GM12864 (cell line): ENCODE measurements at places on chromosomes 12 and 14.

DNA sequence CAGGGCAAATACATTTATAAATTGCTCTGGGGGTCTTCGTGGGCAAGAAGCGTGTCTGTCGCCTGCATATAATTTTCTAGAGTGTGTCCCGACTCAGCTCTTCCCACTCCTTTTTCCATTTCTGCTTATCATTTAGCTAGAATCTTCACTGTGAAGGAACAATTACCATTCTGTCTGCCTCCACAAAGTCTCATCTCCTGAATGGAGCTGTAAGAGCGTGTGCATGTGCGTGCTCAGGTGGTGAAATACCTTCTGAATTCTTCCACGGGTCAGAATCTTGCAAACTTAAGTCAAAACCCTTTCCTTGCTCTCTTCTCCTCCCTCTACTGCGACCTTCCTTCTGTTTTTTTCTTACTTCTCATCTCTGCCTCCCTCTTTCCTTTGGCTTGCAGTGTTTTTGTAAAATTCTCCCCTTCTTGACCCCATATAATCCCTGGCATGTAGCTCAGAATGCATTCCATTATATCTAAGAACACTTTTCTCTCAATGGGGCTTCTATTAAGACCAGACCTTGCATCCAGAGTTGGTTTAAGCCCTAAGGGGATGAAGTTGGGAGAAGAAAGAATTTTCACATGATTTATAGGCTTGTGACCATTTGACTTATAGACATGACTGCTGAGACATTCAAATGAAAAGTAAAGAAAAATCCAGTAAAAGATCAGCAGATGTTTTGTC, 25.0 kb upstream of the GSG1 start:
- DNase-seq = no peak

DNA sequence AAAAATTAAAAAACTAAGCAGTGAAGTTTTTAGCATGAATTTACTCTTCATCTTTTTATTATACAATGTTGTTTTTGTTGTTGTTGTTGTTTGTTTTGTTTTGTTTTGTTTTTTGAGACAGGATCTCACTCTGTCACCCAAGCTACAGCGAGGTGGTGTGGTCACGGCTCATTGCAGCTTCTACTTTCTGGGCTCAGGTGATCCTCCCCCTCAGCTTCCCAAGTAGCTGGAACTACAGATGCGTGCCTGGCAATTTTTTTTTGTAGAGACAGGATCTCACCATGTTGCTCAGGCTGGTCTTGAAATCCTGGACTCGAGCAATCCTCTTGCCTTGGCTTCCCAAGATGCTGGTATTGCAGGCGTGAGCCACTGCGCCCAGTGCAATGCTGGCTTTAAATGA, 11.3 kb downstream of the PPFIBP1 start:
- no peak for DNase-seq

DNA sequence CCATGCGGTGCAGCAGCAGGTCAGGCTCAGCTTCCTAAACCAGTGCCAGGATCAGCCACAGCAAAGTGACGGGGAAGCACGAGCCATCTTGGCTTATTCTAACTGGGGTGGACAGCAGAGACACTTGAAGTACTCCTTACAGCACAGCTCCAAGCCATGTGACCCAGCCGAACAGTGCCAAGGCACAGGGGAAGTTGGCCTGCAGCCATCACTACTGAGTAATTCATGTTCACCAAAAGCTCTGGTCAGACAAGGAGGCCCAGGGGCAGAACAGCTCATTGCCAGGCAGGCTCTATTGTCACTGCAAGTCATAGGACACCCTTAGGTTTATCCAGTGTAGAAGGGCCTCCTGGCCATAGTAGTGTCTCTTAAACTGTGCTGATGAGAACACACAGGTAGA, 23.4 kb upstream of the SLC35F4 start:
- no peak for DNase-seq

DNA sequence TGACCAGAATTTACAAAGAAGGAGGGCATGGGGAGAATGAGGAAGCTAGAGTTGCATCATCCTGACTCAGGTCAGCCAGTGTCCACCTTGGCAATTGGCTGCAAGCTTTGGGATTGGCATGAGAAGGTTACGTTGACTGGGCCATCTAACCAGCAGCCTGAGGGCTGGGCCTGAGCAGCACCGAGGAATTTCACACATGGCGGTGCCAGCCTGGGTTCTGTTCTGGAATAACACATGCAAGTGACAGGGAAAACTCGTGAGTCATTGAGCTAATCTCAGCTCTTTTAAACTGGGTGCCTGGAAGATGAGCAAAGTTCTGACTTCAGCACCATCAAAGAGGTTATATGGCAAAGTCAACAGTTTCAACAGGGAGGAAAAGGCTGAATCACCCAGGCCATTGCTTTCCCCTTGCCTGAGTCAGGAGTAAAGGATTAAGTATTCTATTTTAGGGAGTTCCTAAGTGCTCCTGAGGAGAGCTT, 543.2 kb upstream of the TBX3 start:
- DNase-seq = no peak

DNA sequence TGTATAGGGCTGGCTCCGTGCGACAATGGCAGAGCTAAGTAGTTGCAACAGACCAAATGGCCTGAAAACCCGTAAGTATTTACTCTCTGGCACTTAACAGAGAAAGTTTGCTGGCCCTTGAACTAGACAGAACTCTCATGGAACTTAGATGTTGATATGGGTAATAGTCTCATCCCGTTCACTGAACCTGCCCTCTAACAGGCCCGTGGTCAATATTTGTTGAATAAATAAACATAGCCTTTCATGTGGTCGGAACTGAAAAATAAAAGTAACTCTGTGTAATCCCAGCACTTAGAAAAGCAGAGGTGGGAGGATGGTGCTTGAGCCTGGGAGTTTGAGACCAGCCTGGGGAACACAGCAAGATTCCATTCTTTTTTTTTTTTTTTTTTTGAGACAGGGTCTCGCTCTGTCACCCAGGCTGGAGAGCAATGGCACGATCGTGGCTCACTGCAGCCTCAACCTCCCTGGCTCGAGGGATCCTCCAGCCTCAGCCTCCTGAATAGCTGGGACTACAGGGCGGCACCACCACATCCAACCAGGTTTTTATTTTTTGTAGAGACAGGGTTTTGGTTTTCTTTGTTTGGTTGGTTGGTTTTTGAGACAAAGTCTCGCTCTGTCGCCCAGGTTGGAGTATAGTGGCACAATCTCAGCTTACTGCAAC, 29.7 kb downstream of the KDM2B start:
- DNase-seq = no peak

DNA sequence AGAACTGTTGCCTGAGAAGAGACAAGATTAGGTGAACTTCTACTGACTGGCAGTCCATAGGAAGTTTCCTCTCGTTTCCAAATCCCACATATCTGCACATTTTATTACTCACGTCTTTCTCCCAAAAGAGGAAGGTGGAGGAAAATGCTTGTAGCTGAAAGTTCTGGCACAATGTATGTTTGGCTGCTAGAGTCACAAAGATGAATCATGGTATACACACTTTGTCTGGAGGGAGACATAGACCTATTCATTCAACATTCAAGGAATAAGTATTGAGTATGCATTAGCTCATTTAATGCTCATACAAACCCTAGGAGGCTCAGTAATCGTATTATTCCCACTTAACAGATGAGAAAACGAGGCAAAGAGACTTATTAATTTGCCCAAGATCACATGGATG, 291.8 kb downstream of the FOXN3 start:
- no peak for DNase-seq

- no peak for DNase-seq
Measured at GRCh38 chr12:27583981-27584380, 60.0 kb downstream of the PPFIBP1 start.

GRCh38 chr14:91385224-91385623, 32.4 kb downstream of the CCDC88C start:
- no peak for DNase-seq

GRCh38 chr12:176321-177181, 37.4 kb downstream of the SLC6A12 start:
- DNase-seq = no peak

DNA sequence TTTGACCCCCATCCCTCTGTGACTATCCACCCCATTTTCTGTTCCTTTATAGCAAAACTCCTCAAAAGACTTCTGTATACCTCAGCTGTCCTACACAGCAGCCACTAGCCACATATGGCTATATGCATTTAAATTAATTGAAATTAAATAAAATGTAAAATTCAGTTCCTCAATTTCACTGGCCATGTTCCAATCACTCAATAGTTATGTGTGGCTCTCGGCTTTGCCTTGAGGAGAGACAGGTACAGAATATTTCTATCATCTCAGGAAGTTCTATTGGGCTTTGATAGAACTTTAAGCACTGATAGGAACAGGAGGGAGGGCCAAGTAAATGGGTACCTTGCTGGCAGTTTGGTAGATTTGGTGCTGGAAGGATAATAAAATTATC, 280.3 kb upstream of the AMIGO2 start:
- DNase-seq = no peak

DNA sequence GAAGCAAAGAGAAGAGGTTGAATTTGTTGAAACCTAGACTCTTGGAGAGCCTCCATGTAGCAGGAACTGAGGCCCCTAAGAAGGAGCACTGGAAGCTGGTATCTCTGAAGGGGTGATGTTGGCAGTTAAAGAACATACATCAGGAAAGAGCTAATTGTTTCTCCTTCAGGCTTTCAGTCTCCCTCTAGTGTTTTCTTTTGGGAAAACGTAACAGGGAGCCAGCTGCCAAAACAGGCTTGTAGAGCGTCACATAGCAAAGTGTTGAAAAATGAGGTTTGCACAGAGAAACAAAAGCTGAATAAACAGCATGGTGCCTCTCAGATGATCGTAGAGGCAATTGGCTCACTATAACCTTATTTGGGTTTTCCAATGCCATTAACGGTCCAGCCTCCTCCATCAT, 46.9 kb upstream of the CAND1 start:
- DNase-seq = no peak

GRCh38 chr12:82970614-82971013, 283.9 kb downstream of the TMTC2 start:
- DNase-seq = no peak

- no peak for DNase-seq
Measured at GRCh38 chr14:64971943-64972791, at the start of gene RAB15. RAB15 (minus strand) TSS chr14:64972336; CDS start chr14:64972076, 260 bp downstream.

- DNase-seq = no peak
Measured at GRCh38 chr14:101716077-101716950, 45.2 kb upstream of the PPP2R5C start.

- DNase-seq = no peak
Measured at GRCh38 chr12:4849115-4849541, 60.6 kb upstream of the KCNA1 start.

DNA sequence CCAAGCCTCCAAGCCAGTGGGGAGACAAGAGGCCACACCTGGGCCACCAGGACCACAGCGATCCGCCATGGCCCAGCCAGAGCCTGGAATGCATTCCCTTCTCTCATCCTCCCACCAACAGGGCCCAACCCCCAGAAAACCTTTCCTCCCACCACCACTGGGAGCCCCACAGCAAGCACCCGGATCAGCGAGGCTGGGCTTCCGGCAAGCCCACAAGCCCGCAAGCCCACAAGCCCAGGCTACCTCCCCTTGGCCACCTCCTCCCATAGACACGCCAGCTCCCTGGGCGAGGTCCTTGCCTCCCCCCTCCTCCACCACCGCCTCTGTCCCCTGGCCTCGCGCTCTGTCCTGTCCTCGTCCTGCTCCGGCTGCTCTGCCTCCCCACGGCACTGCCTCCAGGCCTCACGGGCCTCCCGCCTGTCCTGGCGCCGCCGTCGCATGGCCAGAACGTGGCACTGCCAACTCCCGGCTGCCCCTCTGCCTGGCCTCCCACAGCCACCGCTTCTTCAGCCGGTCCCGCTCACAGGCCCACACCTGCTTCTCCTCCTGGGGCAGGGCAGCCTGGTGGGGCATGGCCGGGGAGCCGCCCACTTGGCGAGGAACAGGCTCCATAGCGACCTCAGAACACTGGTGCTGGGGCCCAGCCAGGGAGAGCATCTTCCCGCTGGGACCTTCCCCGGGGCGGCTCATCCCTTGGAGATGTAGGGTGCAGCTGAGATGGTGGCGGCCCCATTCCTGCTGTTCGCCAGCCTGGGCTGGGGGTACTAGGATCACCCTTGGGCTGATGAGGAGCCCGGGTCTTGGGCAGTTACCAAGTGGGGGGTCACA, 5.6 kb downstream of the CDK2AP1 start:
- DNase-seq = no peak

DNA sequence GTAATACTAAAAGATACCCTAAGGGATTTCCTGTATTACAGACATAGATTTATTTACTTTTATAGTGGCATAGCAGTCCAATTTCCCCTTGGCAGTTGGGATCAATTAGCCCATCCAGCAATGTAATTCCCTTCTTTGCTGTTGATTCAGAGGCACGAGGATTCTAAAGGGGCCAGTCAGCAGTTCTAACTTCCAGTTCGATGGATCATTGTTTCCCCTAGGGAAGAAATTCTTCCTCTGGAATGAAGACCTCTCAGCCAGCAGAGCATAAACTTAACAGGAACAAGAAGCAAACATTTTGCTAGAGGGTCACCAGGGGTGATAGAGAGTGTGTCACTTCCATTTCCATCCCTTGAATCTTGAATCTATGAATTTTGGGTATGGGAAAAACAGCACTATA, 395.7 kb upstream of the NOVA1 start:
- DNase-seq = no peak

DNA sequence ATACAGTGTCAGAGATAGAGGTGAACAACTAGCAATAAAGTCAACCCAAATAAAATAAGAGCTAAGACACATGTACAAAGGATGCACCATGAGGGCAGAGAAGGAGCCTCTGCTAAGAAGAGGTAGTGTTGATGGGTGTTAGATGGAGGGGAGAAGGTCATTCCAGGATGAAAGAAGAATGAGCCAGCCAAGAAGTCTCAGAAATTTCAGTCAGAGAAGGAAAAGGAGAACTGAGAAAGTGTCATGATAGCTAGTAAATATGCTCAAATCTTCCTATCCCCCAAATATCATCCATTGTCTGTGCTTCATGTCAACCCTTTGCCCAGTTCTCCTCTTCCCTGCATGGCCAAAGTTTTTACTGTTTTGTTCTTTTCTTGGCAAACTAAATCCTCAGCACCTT, 225.2 kb upstream of the BTG1 start:
- no peak for DNase-seq
